ENCODE measurements at places on chromosomes 1 and 21. TPM values are rescaled to one million over a fixed set of nuclear protein-coding genes. Genes with fewer than 3 reads are reported as not detected.

Gene NUP210L
- polyA plus RNA-seq, result not detected

Gene KCNE1
- 2.0 TPM for polyA plus RNA-seq

Gene CYP4Z1
- 1.0 TPM for polyA plus RNA-seq

Gene UTS2
- polyA plus RNA-seq, result 0.54 TPM

Gene LENEP
- polyA plus RNA-seq, result not detected

Gene SLAMF1
- not detected for polyA plus RNA-seq

Gene CD1E
- not detected for polyA plus RNA-seq

Gene PRELP
- polyA plus RNA-seq, result 69.6 TPM

Gene GUCA2A
- not detected for polyA plus RNA-seq

Gene OVAAL
- polyA plus RNA-seq, result not detected

Gene HRNR
- polyA plus RNA-seq, result 0.01 TPM

Measured in adipose tissue (tissue), 3 donors.